ENCODE measurements at places on chromosomes 3 and 15. TPM values are rescaled to one million over a fixed set of nuclear protein-coding genes. Genes with fewer than 3 reads are reported as not detected.

DNA sequence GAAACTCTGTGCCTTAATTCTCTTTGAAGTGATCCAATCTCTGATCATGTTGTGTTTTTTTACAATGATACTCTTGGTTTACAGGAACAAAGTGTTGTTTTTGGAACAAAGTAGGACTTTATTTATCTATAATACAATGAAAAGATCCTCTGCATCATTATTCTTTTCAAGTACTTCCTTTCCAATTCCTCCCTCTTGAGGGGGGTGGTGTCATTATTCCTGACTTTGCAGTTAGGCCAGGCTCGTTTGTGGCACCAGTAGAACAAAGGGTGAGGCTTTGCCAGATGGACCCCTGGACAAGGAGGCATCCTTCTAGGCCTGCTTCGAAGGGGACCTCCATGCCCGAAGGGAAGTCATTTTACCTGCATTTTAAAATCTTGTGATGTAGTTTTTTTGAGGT lies 41.7 kb upstream of the ZBTB38 start:
- no peak for DNase-seq
- H3K36me3 ChIP-seq, result no peaks in the 10 kb centered on the region
- no peaks in the 10 kb centered on the region for H3K4me1 ChIP-seq
- no peak overlapping the region for H3K27ac ChIP-seq

DNA sequence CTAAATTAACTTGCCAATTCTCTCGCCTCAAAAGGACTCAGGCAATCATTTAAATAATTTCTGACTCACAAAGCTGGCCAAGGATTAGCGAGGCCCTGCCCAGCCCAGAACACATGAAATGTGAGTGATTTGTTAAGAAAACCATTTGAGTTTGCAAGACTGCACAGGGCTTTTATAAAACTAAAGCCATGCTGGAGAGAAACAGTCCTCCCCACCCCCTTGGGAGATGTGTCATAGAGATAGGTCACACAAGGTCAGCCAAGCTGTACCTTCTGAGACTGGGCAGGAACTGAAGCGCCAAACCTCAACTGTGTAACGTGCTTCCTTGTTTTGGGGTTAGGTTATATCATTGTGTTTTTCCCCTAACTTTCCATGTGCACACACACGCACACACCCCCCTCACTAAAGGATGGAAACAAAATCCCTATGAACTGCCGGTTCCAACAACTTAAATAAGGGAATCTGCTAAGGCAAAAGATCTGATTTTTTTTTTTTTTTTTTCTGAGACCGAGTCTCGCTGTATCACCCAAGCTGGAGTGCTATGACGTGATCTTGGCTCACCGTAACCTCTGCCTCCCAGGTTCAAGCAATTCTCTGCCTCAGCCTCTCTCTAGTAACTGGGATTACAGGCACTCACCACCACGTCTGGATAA lies 8.1 kb downstream of the SPATA12 start:
- no peak overlapping the region for H3K27ac ChIP-seq
- H3K27me3 ChIP-seq, result no peaks in the 10 kb centered on the region
- no peaks in the 10 kb centered on the region for H3K36me3 ChIP-seq
- peaks cover 29% of the 10 kb centered on the region for H3K4me1 ChIP-seq

DNA sequence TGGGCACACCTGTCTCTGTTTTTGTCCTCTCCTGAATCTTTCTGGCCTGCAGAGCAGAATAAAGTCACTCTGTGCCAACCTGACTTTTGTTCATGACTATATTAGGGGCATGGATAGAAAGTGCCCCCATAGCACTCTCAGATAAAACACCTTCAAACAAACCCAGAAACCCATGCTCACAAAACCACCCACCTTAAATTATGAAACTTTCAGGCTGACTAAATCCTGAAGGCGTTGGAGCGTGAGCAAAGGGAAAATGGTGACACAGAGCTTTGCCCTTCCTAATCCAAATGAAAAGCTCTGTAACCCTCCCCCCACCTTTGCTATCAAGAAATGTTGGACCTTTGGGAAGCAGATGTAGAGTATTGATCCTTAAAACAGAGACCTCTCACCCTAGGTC lies 138.9 kb downstream of the IGF1R start:
- H3K27ac ChIP-seq, result no peak overlapping the region
- no peaks in the 10 kb centered on the region for H3K27me3 ChIP-seq
- no peak overlapping the region for H3K4me3 ChIP-seq
- DNase-seq, result no peak

Gene SLC28A1
- polyA plus RNA-seq, result not detected

- no peak overlapping the region for H3K27ac ChIP-seq
- H3K36me3 ChIP-seq, result no peaks in the 10 kb centered on the region
- H3K4me1 ChIP-seq, result no peaks in the 10 kb centered on the region
- H3K27me3 ChIP-seq, result no peaks in the 10 kb centered on the region
- no peak overlapping the region for H3K4me3 ChIP-seq
Observed at GRCh38 chr3:105885256-105885655, 16.4 kb upstream of the CBLB start.

Measured in CD14-positive monocyte (primary cell).